ENCODE measurements at places on chromosomes 7 and 10.

DNA sequence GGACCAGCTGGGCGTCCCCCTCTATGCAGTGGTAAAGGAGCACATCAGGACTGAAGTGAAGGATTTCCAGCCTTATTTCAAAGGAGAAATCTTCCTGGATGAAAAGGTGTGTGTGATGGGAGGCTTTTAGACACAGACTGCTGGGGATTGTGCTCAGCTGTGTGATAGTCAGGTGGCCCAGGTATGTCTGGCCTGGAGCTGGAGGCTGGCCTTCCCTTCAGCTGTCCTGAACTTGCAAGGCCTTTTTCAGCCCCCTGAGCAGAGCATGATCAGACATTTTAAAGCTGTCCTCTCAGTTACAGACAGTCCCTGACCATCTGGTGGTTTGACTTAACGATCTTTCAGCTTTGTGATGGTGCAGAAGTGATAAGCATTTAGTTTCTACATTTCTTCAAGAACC is 17.6 kb downstream of the PRXL2A start:
- no peak for DNase-seq

DNA sequence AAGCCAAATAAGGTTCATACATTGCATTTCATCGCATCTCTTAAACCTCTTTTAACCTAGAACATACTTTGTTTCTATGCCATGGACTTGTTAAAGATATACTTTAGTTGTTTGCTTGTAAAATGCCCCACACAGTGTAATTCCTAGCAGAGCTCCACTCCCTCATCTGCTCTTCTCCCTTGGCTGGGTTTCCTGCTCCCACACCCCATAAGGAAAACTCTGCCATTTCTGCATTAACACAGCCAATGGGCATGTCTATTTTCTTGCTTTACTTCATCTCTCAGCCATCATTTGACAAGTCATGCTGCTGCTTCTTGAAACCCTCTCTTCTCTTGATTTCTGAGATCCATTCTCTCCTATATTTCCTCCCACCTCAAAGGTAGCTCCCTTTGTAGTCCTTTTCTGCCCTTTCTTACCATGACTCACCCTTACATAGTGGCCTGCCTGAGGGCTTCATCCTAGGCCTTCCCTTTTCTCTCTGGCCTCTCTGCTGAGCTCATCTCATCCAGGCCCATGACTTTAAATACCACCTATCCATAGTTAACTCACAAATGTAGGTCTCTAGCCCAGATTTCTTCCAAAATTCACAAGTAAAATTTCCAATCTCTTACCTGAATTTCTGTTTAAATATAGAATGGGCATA is 471.4 kb downstream of the ADRA2A start:
- DNase-seq, result no peak

DNA sequence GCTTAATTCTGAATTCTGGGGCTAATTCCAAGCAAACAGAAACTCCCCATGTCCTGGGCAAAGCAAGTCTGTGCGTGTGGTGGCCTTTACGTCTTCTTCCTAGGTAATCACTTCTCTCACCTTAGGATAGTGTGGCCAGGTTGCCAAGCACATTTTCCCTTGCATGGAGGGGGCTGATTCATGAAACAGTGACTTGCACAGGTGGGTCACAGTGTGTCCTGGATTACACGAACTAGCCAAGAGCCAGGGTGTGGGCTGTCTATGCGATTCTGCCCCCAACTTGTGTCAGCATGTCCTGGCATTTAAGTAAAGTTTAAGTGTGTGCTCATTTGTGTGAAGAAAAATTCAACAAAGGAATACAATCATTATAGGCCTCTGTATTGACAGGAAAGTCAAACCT is 18.5 kb upstream of the SEM1 start:
- DNase-seq, result no peak

- DNase-seq, result peak; percentile 88
Observed at GRCh38 chr7:37198906-37199485, 249.7 kb downstream of the ELMO1 start.

DNA sequence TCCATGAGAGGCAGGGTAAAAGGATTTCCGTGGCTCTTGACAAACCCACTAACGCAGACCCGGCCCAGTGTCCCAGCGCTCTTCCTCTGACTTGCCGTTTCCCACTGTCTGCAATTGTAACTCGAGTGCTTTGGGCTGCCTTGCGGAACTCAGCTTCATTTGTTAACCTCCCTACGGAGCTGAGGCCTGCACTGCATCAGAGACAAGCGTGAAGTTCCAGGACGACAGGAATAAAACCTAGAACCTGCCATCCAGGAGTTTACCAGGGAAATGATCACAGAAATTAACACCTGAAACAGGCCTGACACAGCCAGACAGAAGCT is 76.2 kb downstream of the SFMBT2 start:
- DNase-seq, result peak; percentile 84

- no peak for DNase-seq
Observed at GRCh38 chr7:2157473-2158279, 75.1 kb downstream of the MAD1L1 start.

DNA sequence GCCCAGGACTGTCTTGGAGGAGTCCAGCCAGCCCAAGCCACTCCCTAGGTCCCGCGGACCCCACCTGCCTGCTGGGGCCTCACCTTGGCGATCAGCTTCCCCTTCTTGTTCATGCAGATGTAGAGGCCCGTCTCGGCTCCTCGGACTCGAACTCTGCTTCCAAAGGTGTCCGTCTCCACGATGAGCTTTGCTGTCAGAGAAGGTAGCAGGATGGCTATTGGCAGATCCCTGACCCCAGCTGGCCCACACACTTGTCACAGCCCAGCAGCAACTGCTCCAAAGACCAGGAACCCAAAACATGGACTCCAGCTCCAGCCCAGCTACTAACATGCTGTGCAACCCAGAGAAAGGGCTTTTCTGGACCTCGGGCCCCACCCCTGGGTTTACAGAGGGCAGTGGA is 4.5 kb downstream of the FGF8 start:
- no peak for DNase-seq

DNA sequence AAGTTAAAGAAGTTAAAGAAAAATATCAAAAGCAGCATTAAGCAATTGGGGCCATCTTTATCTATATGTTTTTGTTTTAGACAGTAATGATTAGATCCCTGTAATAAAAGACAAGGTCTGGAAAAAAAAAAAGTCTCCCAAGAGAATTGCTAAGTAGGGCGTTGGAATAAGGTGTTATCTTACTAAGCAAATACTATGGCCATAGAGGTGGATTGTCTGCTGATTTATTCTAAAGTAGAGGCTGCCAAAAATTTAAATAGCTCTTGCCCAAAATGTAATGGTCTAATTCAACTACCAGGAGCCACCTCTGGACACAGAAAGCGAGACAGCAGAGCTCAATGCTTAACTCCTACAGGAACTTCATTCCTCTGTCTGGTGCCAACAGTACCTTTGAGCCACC is 71.6 kb downstream of the HERPUD2 start:
- no peak for DNase-seq

GRCh38 chr10:72133517-72133916 is 45.2 kb upstream of the SPOCK2 start:
- no peak for DNase-seq

GRCh38 chr10:63720072-63720537 is 198.9 kb downstream of the REEP3 start:
- DNase-seq, result peak; percentile 83
